NB4 (cell line): ENCODE measurements at places on chromosomes 3 and 15.

- no peak for DNase-seq
These were observed 77.2 kb downstream of the GREM1 start for GRCh38 chr15:32794973-32795372.

- DNase-seq: no peak
These were observed 44.4 kb upstream of the OTOL1 start for GRCh38 chr3:161452179-161452578.

- no peak for DNase-seq
These were observed 104.2 kb upstream of the CLSTN2 start for GRCh38 chr3:139830817-139831216.

DNA sequence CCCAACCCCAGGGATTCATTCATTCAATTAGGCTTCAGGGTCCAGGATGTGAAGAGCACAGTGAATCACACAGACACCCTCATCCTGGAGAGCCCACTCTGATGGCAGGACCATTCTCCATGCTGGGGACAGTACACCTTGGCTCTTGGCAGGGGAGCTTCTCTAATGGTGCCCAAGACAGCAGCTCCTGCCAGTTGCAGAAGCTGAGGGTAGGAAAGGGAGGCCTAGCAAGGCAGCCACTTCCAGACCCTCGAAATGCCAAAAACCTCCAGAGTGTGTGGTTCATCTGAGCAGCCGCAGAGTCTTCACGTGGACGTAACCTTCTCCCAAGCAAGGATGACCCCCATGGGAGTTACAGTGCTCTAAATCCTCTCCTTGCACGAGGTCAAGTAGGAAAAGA, 186.2 kb downstream of the XXYLT1 start:
- DNase-seq: no peak

DNA sequence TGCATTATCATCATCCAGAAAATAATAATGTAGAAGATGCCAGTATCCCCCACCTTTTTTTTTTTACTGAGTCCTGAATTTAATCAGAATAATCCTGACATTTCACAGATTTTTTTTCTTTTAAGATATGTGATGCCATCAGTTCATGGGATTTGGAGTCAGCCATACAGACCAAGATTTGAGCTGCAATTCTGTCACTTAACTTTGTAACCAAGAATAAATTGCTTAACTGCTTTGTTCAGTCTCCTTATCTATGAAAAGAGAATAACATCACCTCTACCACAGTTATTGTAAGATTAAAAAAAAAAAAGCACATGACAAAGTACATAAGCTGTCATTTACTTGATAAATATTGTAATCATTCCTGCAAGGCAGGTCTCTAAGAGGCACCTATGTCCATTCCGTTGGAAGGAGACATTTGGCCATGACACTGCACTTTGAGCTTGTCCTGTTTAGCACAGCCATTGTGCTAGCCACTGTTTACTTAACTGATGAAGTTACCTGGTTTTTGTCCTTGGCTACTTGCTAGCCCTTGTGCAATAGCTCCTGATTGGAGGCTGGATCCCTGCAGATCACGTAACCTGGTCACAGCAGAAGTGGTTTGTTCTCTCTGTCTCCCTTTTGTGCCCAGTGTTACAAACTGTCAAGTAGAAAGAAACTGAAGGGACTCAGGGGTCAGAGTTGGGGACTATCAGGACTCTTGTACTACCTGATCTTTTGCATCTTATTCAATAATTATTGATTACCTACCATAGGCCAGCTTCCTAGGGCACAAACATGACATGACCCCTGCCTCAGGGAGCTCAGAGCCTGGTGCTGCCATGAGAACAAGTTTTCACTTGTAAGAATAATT, 306.0 kb downstream of the WDR72 start:
- DNase-seq: no peak

GRCh38 chr3:128283421-128283820, 130.1 kb downstream of the EEFSEC start:
- no peak for DNase-seq

DNA sequence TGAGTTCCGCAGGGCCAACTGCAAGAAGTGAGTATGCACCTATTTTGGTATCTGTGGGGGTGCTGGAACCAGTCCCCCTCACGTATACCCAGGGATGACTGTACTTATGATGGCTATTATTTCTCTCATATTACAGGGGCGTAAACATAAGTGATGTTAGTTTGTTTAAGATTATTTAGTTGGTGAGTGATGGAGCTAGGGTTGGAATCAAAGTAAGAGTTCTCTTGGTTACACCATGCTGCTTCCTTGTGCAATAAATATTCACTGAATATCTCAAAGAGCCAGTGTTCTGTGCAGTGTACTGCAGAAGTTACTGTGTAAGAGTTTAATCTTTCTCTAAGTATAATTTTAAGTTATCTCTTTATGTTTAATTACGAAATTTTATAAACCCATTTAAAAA, 12.8 kb upstream of the UTS2B start:
- DNase-seq: no peak

- DNase-seq: no peak
These were observed 70.2 kb downstream of the LRRC28 start for GRCh38 chr15:99321468-99321867.

DNA sequence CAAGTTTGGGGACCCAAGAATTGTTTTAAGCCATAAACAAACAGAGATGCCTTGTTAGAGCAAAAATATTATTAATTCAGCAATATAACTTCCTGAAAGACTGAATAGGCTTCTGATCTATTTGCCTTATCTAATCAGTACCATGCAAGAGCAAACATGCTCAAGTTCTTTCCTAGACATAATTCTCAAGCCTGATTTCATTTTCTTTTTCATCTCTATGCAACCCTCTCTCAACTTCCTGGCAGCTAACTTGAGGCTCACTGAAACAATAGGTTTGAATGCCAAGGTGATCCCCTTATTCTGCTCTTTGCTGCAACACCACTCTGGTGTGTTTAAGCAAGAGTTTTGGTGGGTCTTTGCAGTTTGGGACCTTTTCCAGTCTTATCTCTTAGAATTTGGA, 230.9 kb upstream of the CD96 start:
- no peak for DNase-seq

DNA sequence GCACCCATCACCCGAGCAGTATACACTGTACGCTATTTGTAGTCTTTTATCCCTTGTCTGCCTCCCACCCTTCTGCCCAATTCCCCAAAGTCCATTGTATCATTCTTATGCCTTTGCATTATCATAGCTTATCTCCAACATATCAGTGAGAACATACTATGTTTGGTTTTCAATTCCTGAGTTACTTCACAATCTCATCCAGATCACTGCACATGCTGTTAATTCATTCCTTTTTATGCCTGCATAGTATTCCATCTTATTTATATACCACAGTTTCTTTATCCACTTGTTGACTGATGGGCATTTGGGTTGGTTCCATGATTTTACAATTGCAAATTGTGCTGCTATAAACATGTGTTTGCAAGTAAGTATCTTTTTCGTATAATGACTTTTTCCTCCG, 564.7 kb upstream of the NECTIN3 start:
- DNase-seq: no peak

DNA sequence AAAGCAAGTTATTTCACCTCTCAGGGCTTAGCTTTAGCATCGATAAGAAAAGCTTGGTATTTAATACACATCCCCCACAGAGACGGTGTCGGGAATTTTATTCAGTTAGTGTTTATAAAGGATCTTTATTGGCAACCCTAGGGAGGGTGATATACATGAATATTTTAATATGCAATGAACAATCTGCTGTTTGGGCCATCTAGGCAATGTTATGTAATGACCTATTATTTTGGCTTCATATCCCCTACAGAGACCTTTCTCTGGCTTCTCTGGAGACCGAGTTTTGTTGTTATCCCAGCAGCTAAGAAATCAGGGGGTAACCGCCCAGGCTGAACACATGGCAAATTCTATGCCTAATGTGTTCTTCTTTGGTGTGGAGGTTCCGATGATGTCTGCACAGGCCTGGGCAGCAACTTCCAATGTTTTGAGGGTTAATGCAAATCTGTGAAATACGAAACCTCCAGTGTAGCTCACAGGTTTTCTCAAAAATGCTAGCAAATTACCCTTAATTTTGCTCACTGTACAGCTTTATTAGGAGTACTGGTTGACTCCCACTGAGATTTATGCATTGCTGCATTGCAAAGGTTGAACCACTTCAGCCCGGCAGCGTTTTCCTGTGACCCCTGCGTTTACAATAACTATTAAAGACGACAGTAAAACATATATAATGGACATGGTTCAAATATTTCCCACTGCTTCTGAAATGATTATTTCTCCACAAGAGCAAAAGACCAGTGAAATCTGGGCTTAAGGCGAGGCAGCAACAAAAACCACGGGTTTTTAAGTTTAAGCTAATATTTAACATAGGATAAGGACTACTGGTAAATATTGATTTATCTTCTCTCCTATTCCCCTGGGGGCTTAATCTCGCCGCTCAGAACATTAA, 298.3 kb upstream of the NR2E3 start:
- DNase-seq: no peak

GRCh38 chr3:155585384-155585783, 159.5 kb downstream of the PLCH1 start:
- DNase-seq: no peak

GRCh38 chr15:100508641-100509300, 20.0 kb downstream of the CERS3 start:
- no peak for DNase-seq

DNA sequence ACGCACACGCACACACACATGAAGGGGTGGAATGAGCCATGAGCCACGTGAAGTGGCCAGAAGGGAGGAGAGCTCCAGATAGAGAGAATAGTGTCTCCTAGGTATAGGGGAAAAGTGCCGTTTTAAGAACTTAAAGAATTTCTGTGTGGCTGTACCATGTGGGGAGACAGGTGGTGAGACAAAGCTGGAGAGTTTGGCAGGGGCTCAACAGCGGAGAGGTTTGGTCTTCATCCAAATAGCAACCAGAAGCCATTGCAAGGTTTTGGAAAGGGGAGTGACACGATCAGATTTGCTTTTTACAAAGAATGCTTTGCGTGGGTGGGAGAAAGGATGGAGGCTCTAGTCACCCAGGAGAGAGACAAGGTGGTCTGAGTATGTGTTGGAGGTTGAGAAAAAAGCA, 146.0 kb downstream of the IL20RB start:
- no peak for DNase-seq

DNA sequence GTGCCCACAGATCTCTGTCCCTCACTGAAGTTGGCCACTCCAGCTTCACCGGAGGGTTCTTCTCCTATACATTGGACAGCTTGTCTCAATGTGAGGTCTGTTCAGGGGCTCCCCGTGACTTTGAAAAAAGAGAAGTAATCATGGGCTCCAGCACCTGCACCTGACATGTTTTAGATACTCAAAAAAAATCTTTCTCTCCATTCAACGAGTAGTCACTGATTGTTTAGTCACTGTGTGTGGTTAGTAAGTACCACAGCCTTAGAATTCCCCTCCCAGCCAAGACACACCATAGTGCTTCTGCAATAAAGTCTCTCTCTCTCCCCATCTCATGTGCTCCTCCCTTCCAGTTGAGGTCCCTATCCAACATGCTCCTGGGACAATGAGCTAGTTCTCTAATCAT, 18.6 kb downstream of the CCR9 start:
- DNase-seq: no peak

- no peak for DNase-seq
These were observed 340.3 kb downstream of the FOXP1 start for GRCh38 chr3:71243229-71243628.

DNA sequence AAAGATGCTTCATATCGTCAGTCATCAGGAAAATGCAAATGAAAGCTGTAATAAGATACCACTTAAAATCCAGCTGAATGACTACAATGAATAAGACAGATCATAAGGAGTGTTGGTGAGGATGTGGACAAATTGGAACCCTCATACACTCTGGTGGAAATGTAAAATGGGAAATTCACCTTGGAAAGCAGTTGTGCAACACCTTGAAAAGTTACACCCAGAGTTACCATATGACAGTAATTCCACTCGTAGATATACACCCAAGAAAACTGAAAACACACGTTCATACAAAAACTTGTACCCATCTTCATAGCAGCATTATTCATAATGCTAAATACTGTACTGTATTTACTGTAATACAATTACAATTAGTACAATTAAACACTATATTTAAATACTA, 2.3 kb downstream of the TTC23 start:
- no peak for DNase-seq

DNA sequence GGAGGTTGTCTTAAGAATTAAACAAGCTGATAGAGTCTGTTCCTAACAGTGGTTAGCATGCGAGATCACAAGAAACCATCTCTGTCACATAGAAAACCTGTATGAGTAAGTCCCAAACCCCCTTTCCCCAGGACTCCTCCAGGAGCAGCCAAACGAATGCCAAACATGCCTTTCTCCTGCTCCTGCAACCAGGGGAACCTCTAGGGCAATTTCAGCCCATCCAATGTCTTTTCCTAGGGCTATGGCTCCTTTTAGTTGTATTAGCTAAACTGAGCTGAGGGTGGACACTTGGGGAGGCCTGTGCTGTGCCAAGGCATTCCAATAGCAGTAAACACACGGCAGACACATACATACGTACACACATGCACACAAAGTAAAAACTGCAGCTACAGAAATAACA, 36.5 kb upstream of the TIMP4 start:
- no peak for DNase-seq

GRCh38 chr3:49495023-49495422, 25.0 kb downstream of the DAG1 start:
- DNase-seq: peak; percentile 21

- no peak for DNase-seq
These were observed 209.9 kb upstream of the CTNNB1 start for GRCh38 chr3:40989141-40990061.

- DNase-seq: no peak
These were observed 1123.0 kb downstream of the ROBO1 start for GRCh38 chr3:78644847-78645246.

- no peak for DNase-seq
These were observed 24.0 kb downstream of the OSBPL10 start for GRCh38 chr3:31957106-31957505.

DNA sequence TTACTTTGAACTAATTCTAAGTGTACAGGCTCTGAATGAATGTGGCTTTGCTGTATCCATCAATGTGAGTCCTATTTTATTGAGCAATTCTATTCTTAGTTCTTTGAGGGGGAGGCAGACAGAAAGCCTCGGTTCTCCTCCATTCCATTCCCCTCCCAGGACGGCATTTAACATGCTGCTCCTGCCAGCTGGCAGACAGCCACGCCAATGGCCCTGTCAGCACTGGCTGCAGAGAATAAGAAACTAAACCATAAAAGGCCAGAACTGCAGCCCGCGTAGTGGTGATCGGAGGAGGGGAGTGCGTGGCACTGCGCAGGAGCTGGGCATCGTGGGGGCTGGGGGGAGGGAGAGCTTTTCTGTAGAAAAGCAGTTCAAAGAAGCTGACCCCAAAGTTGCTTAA, 76.0 kb upstream of the HACD2 start:
- no peak for DNase-seq

GRCh38 chr3:133989936-133990702, 39.6 kb downstream of the SLCO2A1 start:
- no peak for DNase-seq
